ENCODE measurements at places on chromosomes 3 and 15. TPM values are rescaled to one million over a fixed set of nuclear protein-coding genes. Genes with fewer than 3 reads are reported as not detected.
A peak's percentile ranks its signal among the peaks of the same experiment; 100 is the strongest.

- no peak for DNase-seq
Observed at GRCh38 chr3:51830836-51831385, 30.5 kb upstream of the IQCF2 start.

Gene SLC9C1
- not detected for total RNA-seq

DNA sequence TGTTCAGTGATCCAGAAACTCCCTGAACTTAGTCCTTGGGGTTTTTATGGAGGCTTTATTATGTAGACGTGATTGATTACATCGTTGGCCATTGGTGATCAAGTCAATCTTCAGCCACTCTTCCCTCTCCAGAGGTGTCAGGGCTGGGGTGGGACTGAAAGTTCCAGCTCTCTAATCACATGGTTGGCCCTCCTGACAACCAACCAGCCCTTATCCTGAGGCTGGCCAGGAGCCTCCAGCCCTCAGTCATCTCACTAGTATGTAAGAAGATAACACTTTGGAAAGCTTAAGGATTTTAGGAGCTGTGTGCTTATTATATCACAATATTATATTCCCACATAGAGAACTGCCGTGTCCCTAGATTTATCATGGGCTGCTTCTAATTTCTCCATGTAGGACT lies 142.3 kb downstream of the VPS8 start:
- DNase-seq, result no peak

- no peak for DNase-seq
Observed at GRCh38 chr15:81548365-81549130, 174.5 kb upstream of the TMC3 start.

Gene CCDC51
- total RNA-seq, result 17.5 TPM

Gene CEP19
- 5.6 TPM for total RNA-seq

GRCh38 chr3:129058441-129059200 lies 2.0 kb upstream of the GP9 start:
- DNase-seq, result peak; percentile 41

Gene ADAMTSL3
- not detected for total RNA-seq

Gene DNAH12
- total RNA-seq, result not detected

Gene IQCF5
- not detected for total RNA-seq

GRCh38 chr15:98525661-98526001 lies 122.7 kb upstream of the IGF1R start:
- DNase-seq, result no peak

Gene C3orf80
- total RNA-seq, result not detected

DNA sequence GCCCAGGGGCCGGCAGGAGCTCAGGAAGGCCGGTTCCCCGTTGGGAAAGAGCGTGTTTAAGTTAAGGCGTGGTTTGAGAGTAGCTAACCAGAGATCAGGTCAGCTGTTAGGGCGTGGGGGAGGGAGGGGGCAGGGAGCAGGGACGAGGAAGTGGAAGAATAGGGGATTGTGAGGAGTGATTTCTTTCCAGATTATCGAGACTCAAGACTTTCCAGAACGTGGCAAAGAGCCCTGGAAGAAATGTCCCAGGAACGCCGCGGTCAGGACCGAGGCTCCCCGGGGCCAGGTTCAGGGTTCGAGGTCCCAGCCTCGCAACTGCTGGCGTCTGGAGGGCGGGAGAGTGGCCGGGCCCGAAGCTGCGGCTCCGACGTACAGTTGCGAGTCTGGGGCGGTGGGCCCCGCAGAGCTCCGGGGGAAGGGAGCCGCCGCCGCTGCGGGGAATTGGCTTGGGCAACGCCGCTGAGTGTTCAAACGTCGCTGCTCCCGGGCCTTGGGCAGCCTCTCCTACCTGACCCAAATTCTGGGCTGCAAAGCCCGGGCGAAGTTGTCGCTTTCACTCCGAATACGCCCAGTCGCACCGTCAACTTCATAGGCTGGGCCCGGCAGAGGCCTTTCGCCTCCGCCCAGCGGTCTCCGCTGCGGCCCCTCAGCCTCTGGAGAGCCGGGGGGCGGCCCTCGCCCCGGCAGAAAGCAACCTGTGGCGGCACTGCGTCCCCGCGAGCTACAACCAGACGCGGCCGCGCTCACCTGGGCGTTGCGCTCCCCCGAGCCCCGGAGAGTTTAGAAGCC lies 9.5 kb downstream of the ISL2 start:
- peak; percentile 39 for DNase-seq

- DNase-seq, result peak; percentile 63
Observed at GRCh38 chr3:185253645-185254410, at the start of gene EHHADH. TSS of gene EHHADH (minus strand) at chr3:185254049. CDS start at chr3:185254022, 27 bp downstream.

Gene TMEM40
- total RNA-seq, result not detected

- DNase-seq, result no peak
Observed at GRCh38 chr3:189638276-189639031, 7.3 kb downstream of the TP63 start.

Gene BDH1
- total RNA-seq, result 84.9 TPM

- no peak for DNase-seq
Observed at GRCh38 chr3:64816355-64816754, 128.6 kb upstream of the ADAMTS9 start.

- no peak for DNase-seq
Observed at GRCh38 chr3:55965776-55966175, 478.7 kb upstream of the WNT5A start.

DNA sequence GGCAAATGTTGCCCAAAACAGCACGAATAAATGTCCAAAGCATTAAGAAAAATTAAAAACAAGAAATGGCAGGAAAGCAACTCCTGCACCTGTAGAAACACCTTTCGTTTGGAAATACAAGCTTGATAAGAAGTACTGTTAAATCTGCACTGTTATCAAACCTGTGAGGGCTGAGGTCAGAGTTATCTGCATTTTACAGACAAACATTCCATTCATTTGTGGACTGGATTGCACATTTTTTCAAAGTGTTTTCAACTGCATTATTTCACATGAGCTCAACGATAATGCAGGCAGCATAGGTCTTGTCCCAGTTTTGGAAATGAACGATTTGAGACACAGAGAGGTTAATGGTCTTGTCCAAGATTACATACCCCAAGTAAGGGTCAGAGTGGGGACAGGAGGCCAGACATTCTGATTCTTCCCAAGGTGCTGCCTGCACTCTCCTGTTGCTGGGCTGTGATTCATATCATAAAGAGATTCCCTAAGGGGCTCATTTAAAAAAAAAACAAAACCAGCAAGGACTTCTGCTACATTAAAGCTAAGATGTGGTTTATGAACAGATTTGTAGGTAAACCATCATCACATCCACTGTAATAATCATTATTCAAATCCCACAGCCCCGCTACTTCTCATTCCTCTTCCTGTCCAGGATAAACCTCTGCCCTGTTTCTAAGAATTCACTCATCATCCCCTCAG lies 13.0 kb downstream of the GUCA1C start:
- DNase-seq, result no peak

DNA sequence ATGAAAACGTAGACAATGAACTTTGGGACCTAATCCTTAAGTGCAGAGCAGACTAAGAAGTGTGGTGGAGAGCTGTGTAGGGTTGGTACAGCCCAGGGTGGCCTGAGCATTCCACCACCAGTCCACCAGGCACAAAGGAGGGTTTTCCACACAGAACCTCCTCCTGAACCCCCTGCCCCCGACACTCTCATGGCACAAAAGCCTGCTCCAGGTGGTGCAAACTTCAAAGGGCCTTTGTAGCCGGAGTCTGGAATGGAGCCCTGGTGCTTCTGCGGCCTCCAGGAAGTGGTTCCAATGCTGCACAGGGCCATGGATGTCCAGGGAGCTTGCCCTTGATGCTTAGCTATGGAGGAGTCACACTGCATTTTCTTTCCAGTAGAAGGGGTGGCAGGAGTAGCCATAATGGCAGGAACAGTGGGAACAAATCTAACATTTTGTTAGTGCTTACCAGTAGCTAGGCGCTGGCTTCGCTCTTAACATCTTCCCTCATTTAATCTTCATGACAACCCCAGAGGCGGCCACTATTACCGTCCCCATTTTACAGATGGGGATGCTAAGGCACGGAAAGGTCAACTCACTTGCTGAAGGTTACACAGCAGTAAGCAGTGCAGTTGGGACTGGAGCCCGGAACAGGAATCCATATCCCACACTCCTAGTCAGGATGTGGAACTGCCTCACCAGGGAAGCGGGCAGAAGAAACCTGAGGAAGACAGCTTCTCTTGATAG lies 68.6 kb downstream of the LRIG1 start:
- DNase-seq, result no peak

DNA sequence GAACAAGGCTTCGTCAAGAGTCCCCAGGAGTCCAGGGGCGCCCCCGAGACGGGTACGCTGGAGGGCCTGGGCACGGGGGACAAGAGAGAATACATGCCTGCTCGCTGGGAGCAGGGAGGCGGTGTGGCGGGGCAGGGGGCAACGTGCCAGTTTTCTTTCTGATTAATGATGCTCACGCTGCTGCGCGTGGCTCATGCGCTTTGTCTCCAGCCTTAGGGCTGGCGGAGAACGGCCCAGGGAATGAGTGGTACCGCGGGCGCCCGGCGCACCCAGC lies 408 bp upstream of the ARPP21 start:
- no peak for DNase-seq

DNA sequence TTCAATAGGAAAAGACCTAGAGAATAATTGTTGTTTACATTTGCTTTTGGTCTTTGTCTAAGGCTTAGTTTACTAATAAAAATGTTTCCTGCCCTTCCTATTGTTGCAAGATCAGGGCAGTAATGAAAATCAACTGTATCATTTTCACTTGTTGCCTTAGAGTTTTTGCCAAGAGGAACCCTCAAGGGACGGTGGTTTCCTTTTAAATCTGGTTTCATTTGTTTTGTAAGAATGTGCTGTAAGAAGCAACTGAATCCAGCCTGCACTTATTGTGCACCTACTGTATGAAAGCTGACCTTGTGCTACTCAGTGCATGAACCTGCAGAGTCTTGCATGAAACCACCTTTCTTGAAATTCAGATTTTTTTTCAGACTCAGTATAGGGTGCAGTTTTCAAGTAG lies 5.3 kb downstream of the IGF1R start:
- no peak for DNase-seq

- peak; percentile 55 for DNase-seq
Observed at GRCh38 chr3:10280177-10280529, 12.6 kb downstream of the GHRL start.

GRCh38 chr3:150074277-150074676 lies 103.6 kb upstream of the PFN2 start:
- no peak for DNase-seq

DNA sequence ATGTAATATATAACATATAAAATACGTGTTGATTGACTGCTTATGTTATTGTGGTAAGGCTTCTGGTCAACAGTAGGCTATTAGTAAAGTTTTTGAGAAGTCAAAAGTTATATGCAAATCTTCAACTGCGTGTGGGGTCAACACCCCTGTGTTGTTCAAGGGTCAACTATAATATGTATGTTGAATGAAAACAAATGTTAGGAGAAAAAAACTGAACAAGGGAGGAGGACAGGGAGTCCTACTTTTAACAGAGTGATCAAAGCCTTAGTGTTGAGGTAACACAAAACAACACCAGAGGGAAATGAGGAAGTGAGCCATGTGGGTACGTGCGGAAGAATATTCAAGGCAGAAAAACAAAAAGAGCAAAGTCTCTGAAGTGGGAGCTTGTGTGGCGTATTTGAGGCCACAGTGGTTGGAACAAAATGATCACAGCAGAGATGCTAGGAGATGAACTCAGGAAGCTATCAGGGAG lies 62.5 kb downstream of the SFMBT1 start:
- DNase-seq, result peak; percentile 86

- DNase-seq, result no peak
Observed at GRCh38 chr3:15656342-15656741, 54.8 kb downstream of the BTD start.

DNA sequence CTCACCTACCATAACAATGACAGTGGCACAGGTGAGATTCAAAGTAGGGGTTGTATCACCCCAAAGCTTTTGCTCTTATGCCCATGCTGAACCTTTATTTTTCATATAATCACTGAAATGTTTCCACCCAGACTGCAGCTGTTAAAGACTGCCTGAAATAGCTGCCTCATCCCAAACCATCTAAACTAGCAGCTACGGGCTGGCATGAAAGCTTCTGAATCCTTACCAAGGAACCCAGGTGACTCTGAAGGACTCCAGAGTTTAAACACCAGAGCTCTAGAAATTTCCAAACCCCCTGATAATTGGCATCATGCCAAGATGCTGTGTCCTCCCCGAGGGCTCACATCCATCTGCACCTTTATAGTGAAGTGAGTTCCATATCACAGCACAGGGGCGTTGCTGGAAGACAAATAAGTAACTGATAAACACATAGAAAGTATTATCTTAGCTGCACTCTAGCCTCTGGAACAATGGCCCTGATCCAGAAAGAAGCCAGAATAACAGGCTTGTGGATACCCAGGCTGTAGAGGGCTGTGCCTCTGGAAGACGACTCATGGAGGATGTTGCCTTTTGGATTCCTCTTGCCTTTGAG lies 238.9 kb downstream of the CADPS start:
- DNase-seq, result no peak

- DNase-seq, result no peak
Observed at GRCh38 chr3:190519886-190520285, 6.0 kb downstream of the IL1RAP start.

All from activated CD4-positive, alpha-beta T cell treated with anti-CD3 and anti-CD28 coated beads for 36 hours (primary cell).